GM12864 (cell line): ENCODE measurements at places on chromosomes 7 and 10.
A peak's percentile ranks its signal among the peaks of the same experiment; 100 is the strongest.

GRCh38 chr7:27782849-27783248 lies 42.9 kb downstream of the TAX1BP1 start:
- DNase-seq, result no peak

GRCh38 chr7:139592801-139593461 lies 69.4 kb downstream of the CLEC2L start:
- DNase-seq, result no peak

DNA sequence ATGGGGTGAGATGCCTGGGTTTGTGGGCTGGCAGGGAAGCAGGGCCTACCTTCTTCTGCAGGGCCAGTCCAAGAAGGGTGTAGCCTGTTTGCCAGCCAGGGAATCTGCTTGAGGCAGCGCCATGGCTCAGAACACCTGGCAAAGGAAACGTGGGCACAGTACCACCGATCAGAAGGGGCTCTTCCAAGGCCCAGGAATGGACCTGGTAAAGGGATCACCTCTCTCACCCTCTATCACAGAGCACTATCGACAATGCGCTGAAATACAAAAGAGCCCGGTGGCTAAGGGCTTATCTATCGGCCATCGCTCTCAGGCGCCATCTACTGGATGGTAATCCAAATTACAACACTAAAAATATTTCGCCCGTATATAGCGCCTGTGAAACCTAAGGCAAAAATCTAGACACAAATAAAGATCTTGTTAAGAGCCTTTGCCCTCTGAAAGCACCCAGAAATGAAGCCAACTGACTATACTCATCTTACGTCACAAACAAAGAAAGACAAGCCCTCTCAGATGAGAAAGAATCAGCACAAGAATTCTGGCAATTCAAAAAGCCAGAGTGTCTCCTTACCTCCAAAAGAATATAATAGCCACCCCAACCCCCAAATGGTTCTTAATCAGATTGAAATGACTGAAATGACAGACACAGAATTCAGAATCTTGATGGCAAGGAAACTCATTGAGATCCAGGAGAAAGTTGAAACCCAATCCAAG lies 217.8 kb upstream of the HPS1 start:
- DNase-seq, result peak; percentile 12

GRCh38 chr7:77877791-77878190 lies 79.2 kb downstream of the PHTF2 start:
- DNase-seq, result no peak
